IPS DF 6.9 (cell line): ENCODE measurements at places on chromosomes 12 and 14.
A peak's percentile ranks its signal among the peaks of the same experiment; 100 is the strongest.

DNA sequence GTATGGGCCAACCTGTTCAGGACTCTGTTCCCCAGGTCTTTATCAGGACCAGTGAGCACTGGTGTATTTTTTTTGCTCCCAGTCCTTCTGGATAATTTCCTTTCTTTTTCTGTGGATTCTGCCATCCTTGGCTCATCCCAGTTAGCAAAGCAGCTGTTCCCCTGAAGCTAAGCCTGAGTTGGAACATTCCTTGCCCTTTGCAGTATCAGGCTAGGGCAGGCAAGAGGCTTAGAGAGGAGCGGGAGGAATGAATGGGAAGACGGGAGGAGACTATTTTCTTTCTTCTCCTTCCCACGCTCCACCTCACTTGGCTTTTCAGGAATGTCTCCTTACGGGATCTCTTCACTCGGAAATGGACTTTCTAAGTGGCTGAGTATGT is 29.2 kb downstream of the ERG28 start:
- DNase-seq, result peak; percentile 52

- no peak for DNase-seq
Observed at GRCh38 chr14:56173365-56173922, 55.2 kb downstream of the PELI2 start.

DNA sequence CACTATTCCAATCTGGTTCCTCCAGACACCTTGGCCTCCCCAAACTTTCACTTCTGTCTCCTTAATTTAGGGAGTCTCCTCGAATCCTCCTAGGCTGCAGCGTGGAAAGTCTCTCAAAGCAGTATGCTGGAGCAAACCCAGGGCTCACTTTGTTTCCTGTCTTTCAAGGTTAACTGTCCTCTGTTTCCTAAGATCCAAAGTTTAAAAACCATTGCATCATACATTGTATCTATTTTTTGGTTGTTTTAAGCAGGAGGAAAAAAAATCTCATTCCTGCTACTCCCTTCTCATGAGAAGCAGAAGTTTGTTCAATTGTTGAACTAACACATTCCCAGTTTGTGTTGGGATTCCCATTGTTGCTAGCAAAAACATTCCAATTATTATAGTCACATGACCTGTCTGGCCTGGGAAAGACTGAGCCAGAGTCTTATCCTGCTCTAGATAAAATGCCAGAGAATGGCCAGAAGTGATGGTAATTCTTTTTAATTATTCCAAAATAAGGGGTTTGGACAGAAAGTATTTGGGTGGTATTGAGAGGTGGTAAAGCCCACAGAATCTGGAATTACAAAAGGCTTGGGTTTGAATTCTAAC is 67.3 kb downstream of the HSPB8 start:
- DNase-seq, result no peak

DNA sequence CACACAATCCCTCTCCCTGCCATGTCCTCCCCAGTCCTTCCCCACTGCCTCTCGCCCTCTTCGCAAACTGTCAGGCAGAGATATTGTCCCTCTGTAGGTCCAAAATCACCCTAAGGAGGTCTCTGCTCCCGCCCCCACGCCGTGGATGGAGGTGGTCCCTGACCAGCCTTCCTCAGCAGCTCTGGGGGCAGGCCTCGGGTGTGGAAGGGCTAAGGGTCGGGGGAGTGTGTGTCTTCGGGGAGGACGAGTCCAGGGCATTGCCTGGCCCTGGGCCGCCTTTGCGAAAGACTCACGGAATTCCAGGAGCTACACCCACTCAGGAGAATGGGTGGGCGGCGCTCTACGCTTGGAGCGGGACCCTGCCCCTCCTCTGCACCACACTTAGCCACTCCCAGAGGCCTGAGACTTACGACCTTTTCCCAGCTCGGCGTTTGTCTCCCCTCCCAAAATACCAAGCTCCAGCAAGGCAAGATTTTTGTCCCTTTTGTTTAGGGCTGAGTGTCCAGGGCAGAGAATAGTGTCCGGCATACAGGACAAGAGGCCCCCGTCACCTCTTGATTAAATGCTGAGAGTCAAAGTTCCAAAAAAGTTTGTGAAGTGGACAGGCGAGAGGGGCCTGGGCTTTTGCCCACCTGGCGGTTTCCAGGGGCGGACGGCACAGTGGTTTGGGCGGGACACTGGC is 881 bp downstream of the PYGL start:
- no peak for DNase-seq

DNA sequence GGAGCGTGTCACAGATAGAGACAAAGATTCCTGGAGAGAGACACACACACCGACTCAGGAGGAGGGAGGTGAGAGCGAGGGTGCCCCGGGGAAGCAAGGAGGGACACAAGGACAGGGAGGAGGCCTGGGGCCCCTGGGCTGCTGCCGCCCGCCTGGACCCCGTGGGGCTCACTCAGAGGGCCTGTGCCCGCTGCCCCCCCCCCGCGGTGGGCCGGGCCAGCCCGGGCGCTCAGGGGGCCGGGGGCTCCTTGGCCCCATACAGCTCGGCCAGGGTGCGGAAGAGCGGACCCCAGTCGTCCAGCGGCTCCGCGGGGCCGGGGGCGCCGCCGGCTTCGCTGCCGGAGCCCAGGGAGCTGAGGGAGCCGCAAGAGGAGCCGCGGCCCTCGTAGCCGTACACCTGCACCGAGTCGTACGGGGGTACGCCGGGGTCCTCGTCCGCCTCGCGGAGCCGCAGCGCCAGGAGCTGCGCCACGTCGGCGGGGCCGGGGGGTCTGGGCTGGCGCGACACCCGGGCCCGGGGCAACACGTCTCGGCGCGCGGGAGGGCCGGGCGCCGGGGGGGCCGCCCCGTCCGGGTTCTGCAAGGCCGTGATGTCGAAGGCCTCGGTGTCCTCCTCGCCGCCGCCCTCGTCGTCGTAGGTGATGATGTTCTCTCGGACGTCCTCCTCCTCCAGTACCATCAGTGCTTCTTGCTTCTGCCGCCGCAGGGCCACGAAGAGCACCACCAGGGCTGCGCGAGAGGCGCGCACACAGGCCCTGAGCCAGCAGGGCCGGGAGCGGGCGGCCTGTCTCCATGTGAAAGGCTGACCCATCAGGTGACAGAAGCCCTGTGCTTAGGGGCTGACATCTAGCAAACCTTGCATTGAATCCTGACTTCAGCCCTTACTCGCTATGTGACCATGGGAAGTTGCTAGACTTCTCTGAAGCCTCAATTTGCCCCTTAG is 6.0 kb downstream of the PSMB11 start:
- no peak for DNase-seq

- no peak for DNase-seq
Observed at GRCh38 chr12:72293701-72294100, 21.5 kb downstream of the TRHDE start.

DNA sequence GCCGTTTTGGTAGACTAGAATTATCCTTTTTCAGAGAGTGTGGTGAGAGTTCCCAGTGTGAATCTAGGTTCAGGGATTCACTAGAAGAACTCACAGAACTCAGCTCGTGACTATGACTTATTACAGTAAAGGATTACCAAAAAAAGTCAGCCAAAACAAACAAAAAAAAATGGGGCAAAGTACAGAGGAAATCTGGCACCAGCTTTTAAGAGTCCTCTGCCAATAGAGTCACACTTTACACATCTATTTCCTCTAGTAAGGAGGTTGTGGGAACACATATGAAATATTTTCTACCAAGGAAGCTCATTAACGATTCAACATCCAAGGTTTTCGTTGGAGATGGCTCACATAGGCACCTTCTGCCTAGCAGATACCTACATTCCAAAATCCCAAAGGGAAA is 28.2 kb downstream of the TSPAN19 start:
- DNase-seq, result no peak

- no peak for DNase-seq
Observed at GRCh38 chr14:51448831-51449670, 202.7 kb upstream of the FRMD6 start.

- DNase-seq, result no peak
Observed at GRCh38 chr14:101950100-101950499, 14.3 kb upstream of the DYNC1H1 start.

- DNase-seq, result peak; percentile 54
Observed at GRCh38 chr14:76386944-76387782, 11.2 kb downstream of the ESRRB start.

DNA sequence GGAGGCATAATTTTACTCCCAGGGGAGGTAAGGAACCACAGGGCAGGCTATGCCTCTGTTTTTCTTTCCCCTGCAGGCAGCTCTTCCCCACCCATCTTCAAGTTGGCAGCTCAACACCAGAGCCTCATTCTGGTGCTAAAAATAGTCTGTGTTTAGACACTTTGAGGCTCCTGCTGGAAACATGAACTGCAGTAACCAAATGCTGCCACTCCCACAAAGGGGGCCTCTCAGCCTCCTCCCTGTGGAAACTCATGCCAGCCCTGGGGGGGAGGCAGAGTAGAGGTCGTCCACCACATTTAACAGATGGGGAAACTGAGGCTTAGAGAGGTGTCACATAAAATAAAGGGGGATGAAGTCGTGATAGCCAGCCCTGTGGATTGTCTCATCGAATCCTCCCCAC is 61.4 kb downstream of the WSCD2 start:
- DNase-seq, result no peak

GRCh38 chr12:94146166-94146936 is 2.0 kb upstream of the PLXNC1 start:
- no peak for DNase-seq

- no peak for DNase-seq
Observed at GRCh38 chr12:14772946-14773345, 30.3 kb downstream of the WBP11 start.

DNA sequence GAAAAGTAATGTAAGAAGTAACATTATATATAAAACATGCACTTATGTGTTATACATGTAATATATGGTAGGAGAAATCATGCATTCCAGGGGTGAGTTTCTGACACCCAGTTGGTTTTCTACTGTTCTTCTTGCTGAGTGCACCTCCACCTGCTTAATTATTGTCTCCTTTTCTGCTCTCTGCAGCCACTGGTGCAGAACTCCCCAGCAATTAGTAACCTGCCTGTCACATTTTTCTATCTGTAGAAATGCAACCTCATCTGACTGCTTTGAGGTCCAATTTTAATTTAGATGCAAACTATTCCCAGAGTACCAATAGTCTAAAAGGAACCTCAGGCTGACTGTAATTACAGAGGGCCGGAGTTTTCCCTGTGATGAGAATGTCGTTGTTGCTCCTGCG is 842.1 kb downstream of the AACS start:
- no peak for DNase-seq

DNA sequence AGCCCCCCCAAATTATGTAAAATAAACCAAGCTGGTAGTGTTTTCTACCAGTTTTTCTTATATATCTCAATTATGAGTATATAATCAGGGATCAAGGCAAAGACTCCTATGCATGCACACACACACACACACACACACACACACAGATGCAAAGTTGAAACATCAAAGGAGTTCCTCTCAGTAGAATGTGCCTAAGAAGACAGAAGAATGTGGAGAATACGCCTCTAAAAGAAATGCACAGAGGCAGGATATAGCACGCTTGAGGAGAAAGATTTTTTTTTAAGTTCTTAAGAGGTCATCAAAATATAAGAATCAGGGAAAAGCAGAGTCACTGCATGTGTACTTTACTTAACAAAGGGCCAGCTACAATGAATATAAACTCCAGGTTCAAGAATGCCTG is 138.2 kb upstream of the CLEC14A start:
- no peak for DNase-seq

DNA sequence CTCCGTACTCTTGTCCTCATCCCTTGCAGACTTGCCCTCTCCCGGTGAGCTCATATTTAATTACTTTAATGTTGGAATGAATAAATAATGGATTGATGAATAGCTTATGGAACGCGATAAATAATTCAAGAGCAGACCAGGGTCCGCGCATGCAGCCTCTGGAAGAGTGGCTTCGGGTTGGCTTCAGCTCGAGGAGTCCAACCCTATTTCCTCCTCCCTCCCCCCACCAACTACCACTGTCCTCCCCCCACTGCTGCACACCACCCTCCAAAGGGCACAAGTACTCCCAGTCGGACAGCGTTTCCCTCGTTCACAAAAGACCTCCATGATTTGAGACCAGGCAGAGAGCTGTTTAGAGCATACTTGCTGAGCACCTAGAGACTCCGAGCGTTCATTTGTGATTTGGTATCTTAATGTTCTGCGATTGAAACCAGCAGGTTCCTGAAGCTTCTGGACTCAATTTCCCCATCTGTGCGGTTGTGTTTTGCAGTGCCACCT is 647 bp upstream of the SIX1 start:
- DNase-seq, result no peak

DNA sequence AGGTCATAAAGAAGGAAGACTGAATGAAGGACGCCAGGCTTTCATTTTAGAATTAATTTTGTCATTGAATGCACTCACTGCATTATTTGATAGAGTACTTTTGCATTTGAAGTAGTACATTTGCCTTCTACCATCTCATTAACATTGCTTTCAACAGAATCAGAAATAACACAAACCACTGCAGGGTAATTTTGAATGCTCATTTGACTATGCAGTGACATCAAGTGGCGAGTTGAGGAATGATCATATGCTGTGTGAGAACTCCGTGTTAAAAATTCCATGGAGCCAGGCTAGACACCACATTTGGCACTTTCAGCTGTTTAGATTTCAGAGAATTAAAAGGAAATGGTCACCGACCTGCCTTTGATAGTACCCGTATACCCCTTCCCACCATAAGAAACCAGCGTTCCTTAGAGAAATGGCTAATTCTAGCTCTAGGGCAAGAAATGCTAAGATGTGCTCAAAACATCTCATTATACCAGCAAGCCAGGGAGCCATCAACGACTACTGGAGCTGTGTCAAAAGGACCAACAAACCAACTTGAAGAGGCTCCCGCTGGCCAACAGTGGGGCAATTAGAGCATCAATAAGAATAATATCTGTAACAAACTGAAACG is 16.5 kb downstream of the HEBP1 start:
- DNase-seq, result no peak
